Dermis microvascular lymphatic vessel endothelial cell (primary cell): ENCODE measurements at places on chromosomes 12 and 14. TPM values are rescaled to one million over a fixed set of nuclear protein-coding genes. Genes with fewer than 3 reads are reported as not detected.

- no peak for DNase-seq
Measured at GRCh38 chr12:76719171-76720041, 44.5 kb upstream of the ZDHHC17 start.

Gene HSPB8
- 2.1 and 2.8 TPM in 2 replicates for total RNA-seq

DNA sequence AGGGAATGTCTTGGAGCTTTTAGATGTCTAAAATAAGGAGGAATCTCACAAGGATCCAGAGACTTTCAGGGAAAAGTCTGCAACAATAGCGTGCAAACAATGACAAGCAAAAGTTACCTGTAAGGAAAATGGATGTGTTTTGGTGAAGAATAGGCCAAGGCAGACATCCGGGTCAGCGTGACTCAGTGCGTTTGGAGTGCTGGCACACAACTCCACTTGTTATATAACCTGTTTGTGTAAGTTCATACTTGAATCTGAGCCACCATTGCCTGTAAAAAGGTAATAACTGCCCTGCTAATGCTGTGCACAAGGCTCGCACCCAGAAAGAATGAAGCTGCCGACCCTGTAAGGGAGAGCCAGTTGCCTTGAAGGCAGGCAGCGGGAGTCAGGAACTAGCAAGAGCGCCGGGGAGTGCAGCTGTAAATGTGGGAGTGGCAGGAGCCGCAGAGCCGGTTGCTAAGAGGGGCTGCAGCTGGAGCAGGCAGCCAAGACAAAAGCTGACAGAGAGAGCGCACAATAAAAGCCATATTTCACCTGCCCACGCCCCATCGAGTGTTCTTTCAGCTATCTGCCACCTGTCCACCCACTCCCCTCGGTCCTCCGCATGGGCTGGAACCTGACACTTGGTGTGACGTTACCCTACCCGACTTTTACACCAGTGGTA lies 638.5 kb upstream of the MIS18BP1 start:
- no peak for DNase-seq

- no peak for DNase-seq
Measured at GRCh38 chr14:57246933-57247657, 21.6 kb downstream of the EXOC5 start.

Gene NT5DC3
- 3.5 and 7.8 TPM in 2 replicates for total RNA-seq

Gene HOXC5
- total RNA-seq: not detected in 2 replicates

Gene KRT85
- total RNA-seq: not detected in 2 replicates

- DNase-seq: no peak
Measured at GRCh38 chr14:36019126-36019525, 157.4 kb downstream of the PTCSC3 start.
